ENCODE measurements at places on chromosomes 3 and 15.

- DNase-seq: no peak
Measured at GRCh38 chr15:100890051-100890720, 10.6 kb downstream of the ALDH1A3 start.

DNA sequence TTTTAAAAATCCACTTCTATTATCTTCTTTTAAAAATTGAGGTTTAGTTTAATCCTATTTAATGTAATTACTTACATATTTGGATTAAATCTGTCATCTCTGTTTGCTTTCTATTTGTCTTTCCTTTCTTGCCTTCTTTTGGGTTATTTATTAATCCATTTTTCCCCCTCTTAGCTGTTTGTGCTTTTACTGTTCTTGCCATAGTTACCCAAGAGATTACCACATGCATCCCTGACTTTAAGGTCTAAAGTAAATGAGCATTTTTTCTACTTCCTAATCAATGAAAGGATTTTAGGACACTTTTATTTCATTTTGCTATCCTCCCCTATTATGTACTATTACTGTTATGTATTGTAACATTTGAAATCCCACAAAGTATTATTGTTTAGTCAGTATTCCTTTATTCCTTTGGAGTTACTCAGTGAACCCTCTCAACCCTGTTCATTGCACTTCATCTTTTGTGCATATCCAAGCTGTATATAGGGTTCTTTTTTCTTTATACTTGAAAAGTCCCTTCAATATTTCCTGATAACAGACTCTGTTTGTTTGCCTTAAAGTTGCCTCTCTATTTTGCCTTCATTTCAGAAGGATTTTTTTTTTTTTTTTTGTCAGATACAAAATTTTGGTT, 62.7 kb downstream of the MEF2A start:
- DNase-seq: no peak

DNA sequence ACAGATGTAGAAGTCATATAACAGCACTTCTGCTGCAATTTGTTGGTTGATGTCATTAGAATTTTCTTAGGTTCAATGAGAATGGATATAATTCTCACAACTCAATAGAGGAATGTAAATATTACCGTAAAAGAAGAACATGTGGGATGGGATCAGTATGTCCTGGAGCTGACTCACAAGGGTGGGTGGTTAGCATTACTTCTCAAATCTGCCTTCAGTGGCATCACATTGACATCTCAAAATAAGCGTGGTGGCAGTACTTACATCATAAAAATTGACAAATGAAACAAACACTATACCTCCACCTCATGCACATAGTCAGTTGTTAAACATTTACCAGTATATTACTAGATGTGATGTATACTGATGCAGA, 1068.0 kb upstream of the CADM2 start:
- DNase-seq: peak; percentile 5

DNA sequence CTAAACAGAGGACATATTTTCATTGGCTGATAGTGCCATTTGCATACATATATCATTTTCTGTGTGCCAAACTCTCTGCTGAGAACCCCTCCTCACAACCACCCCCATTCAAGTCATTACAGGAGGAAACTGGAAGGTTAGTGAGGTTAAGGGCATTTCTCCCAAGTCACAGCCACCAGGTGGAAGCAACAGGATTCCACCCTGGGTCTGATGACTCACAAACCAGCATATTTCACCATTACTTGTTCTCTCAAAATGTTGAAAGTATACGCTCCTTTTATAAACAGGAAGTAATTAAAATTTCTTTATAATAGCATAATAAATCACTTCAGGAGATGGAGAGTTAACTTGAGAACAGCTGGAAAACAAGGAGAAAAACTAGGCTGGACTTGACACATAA, 398.6 kb upstream of the WNT5A start:
- DNase-seq: peak; percentile 38

DNA sequence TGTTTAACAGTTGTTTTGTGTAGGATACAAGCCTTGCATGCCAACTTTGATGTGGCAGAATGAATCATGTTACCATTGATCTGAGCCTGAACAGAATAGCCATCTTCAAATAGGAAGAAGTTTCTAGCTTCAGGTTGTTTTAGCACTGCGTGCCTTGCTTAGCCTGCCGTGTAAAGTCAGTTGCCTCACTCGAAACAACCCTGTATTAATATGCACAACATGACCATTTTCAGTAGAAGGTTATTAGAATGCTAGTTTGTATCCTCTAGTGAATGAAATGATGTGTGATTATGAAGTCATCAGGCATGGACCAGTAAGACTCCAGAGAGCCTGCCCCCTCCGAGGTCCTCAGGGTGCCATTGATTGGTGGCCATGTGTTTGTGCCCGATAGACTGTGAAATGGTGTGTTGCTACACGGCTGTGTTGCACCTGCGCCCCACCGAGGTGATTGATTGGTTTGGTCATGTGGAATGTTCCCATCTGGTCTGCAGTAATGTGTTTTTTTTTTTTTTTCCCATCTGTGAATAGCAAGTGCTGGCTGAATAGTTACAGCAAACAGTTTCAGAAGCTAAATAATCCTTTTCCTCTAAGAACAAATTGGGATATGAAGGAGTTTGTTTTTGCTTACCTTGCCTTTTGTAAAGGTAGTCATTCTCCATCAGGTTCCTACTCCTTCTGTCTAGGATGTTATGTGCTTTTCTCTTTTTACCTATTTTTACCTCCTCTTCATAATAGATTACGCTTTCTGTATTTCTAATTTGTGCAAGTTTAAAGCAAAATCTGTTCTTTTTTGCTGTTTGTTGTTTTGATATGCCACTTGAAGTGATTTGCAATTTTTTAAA, 214.9 kb downstream of the TCF12 start:
- peak; percentile 23 for DNase-seq

DNA sequence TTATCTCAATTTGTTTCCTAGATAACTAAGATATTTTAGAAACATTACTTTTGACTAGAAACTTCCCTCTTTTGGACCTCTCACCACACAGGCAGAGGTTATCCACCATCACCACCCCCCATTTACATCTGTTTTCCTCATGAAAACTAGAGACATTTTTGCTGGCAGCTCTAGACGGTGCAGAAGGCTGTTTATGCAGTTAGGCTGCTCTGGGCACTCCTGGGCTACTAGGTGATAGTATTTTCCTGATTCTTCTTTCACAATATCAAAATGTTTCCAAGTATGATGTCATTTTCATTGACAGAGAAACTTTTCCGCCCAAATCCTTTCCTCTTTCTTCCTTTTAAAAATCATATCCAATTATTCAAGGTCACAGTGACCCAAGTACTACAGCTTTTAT, 67.1 kb downstream of the PLOD2 start:
- DNase-seq: peak; percentile 59

DNA sequence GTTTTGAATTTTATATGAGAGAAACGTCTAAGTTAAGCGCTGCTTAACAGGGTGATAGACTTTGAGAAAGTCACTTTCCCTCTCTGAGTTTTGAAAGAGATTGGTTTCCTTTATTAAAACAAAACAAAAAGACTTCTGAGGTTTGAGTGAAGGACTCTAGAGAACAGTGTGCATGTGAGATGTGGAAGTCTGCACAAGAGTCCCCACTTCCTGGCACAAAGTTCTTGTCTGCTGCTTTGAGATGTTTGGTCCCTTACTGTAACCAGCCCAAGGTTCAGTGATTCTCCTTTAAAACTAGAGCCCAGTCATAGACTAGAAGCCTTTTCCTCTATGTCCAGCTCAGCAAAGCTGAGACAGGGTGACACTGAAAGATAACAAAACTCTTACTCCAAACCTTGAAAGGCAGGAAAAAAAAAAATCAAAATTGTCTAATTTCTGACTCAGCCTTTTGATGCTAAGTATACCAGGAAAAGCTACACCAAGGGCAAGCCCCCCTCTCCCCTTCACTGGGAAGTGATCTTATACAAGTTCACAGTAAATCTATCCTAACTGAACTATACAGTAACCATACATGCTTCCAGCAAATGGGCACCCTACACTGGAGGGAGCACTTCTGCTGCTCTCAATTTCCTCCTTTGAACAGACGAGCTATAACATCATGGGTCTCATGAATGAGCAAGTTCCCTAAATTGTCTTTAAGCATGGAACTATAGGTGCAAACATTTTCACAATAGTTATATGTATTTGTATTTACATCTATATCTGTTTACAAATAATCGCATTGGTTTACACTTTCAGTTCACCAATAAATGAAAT, 2.3 kb downstream of the POPDC2 start:
- no peak for DNase-seq

DNA sequence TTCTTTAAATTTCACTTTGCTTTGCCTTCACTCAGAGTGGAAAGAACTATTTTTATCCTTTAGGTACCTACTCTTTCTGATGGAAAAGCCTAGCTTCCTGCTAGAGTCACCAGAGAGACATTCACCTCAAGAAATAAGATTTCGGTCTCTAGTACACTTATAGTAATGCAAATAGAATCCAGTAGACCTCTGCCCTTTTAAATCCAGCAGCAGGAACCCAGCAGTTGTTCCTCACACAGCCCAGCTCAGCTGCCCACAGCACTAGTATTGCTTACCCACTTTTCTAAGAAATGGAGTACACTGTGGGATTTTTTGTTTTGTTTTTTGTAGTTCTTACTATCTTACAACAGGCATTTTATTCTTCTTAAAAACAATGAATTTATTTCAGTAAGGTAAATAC, 497.0 kb upstream of the CCDC54 start:
- DNase-seq: no peak

GRCh38 chr15:92885224-92886041, 14.7 kb upstream of the CHD2 start:
- no peak for DNase-seq

GRCh38 chr3:12073106-12073505, 68.9 kb downstream of the SYN2 start:
- DNase-seq: no peak

- no peak for DNase-seq
Measured at GRCh38 chr3:151113343-151113742, 27.9 kb downstream of the MED12L start.

DNA sequence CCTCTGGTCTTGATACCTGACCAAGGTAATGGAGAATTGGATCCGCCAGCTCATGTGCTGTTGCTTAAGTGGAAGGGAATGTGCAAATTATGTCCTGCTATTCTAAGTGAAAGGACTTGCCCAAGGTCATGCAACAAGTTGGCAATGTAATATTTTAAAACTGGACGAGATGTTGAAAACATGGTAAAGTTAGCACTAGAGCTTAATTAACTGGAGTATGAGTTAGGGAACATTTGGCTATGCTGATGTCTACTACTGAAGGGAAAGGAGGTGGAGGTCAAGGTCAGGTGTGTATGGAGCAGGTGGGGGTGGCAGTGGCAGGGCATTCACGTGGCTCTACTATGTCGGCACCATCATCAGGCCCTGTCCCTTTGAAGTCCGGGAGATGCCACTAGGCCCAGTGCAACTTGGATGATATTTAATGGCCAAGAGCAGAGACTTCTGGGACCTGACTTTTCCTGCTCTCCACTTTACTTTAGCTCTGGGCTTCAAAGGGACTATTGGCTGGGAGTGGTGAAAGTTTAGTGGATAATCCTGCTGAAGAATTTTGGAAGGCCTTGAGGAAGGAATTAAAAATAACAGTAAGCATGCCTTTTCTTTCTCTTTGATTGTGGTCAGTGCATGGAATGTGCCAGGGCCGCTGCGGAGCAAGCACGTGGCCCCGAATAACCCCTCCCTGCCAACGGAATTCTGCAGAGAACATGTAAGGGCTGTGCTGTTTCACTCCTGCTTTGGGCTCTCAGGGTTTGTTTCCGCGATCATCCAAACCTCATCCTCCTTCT, 14.9 kb downstream of the SMAD3 start:
- DNase-seq: peak; percentile 86

GRCh38 chr15:39300451-39301153, 280.3 kb upstream of the THBS1 start:
- DNase-seq: peak; percentile 69

DNA sequence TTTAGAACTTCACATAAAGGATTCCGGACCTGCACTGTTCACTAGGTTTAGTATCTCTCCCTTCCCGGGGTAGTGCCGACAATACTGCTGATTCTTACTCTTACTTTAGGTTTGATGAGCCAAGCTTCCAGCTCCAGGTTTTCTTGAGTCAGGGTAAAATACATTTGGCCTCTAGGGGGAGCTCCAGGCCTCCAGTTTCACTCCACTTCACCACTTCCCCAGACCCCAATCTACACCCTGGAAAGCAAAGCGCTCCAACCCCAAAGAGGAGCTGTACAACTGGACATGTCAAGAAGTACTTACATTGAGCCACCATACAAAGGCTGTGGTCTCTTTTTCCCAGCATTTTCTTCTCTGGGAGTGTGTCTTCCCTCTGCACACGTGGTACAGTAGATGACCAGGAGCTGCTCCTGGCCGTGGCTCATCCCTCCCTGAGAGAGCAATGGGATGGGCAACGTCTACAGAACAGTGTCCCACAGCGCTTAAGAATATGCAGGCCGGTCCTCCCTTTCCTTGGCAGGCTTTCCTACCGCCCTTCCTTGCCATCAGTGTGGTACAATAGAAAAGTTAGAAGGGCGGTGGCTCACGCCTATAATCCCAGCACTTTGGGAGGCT, 93.9 kb upstream of the CCDC80 start:
- DNase-seq: peak; percentile 81

- peak; percentile 62 for DNase-seq
Measured at GRCh38 chr15:89971592-89971997, 29.5 kb upstream of the ZNF710 start.

DNA sequence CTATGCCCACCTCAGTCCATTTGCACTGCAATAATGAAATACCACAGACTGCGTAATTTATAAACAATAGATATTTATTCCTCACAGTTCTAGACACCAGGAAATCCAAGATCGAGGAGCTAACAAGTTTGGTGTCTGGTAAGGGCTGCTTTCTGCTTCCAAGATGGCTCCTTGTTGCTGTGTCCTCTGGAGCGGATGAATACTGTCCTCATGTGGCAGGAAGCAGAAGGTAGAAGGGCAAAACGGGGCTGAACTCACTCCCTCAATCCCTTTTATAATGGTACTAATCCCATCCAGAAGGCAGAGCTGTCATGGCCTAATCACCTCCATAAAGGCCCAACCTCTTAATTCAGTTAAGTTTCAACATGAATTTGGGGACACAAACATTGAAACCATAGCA, 75.3 kb downstream of the P2RY1 start:
- peak; percentile 4 for DNase-seq

DNA sequence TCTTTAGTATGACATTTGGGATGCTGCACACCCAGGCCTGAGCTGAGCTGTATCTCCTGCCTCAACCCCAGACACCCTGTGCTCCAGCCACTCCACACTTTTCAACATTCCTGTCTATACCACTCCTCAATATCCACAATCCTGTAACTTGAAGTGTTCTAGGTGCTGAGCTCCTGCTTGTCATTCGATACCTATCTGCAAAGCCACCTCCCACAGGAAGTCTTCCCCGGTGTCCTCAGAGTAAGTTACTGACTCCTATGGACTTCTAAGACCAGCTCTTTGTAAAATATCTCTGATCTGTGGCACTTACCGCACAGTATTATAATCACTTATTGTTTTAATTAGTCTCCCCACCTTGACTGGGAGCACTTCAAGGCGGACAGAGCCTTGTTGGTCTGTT, 1.2 kb upstream of the CAV3 start:
- DNase-seq: no peak

GRCh38 chr15:70243686-70244540, 146.2 kb upstream of the TLE3 start:
- no peak for DNase-seq

- DNase-seq: no peak
Measured at GRCh38 chr3:151446002-151446340, 14.9 kb downstream of the IGSF10 start.

- no peak for DNase-seq
Measured at GRCh38 chr3:159441279-159441678, 547.4 kb upstream of the IL12A start.
